Islet precursor cell (in vitro differentiated cells): ENCODE measurements at places on chromosomes 2 and 18.

- DNase-seq: peak; percentile 83
These were observed 2.7 kb downstream of the CDH7 start for GRCh38 chr18:65753520-65753919.

DNA sequence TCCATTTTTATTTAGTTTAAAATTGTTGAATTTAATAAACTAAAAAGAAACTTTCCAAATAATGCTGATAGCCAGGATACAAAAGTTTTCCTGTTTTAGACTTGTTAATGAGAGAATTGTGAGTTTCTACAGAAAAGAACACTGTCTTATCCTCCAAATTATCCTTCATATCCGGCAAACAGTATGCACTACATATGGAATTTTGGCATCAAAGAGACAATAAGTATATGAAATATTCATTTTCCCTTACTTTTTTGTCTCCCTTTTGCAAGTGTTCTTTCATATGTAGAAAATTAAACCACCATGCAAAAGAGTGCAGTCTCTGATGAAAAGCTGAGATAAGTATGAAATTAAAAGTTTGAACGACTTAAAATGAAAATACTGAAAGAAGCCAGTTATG is 159.4 kb downstream of the UBE2E3 start:
- DNase-seq: no peak

DNA sequence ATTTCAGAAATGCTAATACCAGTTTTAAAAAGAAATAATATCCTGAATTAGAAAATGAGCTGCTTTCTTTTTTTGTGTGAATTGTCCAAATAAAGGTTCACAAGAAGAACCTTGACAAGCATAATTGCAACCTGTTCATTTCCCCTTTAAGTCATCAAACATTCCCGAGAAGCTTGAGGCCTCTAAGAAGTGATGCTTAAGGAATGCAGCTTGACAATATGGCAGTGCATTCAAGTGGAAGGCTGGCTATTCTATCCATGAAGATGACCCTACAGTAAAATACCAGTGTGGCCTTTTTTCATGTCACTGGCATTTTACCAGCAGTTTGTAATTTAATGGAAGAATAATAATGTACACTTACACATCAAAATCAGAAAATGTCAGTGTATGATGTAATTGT is 216.7 kb downstream of the CTNNA2 start:
- no peak for DNase-seq

DNA sequence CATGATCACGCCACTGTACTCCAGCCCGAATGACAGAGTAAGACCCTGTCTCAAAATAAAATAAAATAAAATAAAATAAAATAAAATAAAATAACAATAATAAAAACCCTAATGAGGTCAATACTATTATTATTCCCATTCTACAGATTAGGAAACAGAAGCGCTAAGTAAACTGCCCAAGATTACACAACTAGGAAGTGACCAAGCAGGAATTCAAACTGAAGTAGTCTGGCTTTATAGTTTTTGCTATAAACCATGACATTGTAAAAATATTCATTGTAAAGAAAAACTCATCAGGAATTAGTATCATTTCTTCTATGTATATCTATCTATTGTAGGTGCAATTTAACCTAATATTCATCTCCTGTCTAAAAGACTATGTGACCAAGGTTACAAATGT is 1.2 kb downstream of the PLEKHM3 start:
- no peak for DNase-seq

DNA sequence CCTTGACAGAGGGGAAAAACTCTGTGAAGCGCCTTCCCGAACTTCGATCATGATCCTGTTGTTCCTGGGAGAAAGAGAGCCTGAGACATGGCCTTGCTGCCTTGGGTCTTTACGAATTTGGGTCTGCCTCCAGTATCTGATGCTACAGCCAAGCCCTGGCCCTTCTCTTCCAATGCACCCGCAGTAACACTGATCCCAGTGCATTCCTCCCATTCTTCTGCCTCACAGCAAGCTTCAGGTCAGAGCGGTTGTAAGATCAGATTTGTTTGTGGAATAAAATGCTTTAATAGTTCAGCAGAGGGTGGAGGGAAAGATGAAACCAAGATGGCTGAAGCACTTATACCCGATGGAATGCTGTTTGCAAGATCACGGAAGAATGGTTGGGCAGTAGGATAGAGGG is 196.7 kb upstream of the SIX2 start:
- peak; percentile 54 for DNase-seq

GRCh38 chr2:109348671-109349502 is 219.9 kb downstream of the SH3RF3 start:
- no peak for DNase-seq
